NCI-H1105 treated with DMSO at 0.1 percent for 48 hours (cell line): ENCODE measurements at places on chromosomes 1 and 21.
A peak's percentile ranks its signal among the peaks of the same experiment; 100 is the strongest.

GRCh38 chr21:26394341-26394740 is 178.7 kb downstream of the CYYR1 start:
- no peak for DNase-seq

DNA sequence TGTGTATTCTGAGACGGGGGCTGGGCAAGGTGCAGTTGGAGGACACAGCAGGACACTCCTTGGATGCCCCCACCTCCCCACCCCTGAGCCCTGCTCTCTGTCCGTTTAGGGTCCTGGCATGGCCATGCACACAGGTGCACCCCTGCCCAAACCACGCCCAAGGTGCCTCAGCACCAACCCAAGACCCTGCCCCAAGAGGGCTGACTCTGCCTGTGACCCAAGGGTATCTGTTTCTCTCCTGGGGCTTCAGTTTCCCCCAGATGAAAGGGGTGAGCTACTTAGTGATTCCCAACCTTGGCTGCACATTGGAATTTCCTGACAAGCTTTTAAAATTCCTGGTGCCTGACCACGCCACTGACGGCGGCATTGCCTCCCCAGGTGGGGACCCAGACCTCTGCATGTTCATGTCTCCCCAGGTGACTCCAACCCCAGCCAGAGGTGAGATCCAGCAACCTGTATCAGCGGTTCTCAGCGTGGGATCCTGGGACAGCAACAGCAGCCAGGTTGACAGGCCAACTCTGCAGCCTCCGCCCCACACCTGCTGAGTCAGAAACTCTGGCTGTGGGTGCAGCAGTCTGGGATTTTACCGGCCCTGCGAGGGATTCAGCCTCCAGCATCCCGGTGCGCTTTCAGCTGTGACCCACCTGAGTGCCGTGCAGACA is 483.4 kb downstream of the NPHP4 start:
- DNase-seq = no peak

DNA sequence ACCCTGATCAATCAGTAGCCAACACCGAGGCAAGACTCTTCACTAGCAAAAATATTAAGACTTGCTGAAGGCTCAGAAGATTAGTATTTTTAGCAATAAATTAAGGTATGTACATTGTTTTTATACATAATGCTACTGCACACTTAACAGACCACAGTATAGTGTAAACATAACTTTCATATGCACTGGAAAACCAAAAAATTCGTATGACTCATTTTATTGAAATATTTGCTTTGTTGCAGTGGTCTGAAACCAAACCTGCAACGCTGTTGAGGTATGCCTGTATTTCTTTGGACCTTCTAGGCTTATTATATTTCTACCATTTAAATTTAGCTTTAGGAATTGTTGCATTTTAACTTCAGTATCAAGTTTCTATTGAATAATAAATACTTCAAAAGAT is 65.8 kb upstream of the BCL9 start:
- no peak for DNase-seq

- no peak for DNase-seq
Observed at GRCh38 chr1:66752000-66752592, at the start of gene DYNLT5. Gene DYNLT5 (plus strand): TSS chr1:66752459. CDS start chr1:66754659, 2,200 bp downstream.

DNA sequence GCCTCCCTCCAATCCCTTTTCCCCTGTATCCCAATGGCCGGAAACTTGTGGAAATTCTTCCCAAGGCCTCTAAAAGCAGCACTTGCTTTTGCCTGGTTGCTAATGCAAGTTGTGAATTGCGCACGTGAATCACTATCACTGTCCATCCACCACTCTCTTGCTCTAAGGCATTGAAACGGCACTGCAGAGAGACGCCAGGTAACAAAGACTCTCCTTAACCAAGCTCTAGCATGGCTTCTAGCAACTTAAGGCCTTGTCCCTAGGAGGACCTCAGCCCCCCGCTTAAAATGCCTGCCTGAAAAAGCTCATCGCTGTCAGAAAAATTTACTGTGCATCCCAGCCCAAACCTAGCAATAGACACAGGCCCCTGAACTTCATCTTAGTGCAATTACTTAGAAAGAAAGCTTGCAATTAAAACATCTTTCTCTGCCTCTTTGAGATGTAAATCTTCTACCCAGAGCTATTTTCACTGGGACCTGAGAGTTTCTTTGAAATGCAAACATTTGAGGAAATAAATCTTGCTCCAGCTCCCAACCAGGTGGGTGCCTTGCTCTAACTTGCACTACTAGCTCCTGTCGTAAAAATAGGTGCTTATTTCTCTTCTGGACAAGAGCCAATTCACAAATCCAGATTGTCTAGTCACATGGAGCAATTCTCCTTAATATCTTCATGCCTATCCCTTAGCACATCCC is 32.9 kb upstream of the ITLN2 start:
- no peak for DNase-seq

- no peak for DNase-seq
Observed at GRCh38 chr1:97778718-97779117, 142.1 kb downstream of the DPYD start.

DNA sequence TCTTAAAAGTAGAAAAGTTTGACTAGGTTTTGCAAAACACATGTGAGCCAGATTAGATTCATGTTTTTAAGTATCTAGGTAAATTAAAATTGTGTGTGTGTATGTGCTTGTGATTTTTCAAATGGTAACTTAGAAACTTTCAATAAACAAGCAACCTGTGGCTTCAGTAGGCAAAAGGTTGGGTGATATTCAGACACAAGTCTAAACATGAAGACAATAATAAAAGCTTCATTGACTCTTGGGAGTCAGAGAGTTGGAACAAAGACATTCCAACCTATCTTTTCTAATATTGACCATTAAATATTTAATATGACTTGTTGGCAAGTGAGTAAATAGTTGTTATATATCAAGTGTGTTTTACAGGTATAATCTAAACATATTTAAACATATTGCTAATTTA is 1049.6 kb upstream of the ADGRL4 start:
- DNase-seq = peak; percentile 7

DNA sequence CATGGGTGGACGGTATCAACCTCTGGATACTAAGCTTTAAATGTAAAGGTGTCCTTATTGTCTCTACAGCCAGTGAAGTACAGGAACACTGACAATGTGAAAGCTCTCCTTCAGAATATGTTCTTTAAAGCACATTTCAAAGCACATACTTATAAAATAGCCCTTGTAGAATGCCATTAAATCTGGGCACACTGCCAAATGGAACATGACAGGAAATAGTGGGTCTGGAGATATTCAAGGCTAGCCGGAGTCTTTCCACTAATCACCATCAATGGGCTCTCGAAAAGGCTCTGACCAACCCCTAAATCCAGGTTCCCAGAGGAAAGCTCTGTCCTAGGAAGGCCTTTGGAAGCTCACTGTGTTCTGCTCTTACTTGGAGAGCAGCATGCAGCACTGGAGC is 46.6 kb downstream of the PLD5 start:
- peak; percentile 65 for DNase-seq

- DNase-seq = no peak
Observed at GRCh38 chr1:236989290-236990051, 14.8 kb downstream of the MT1HL1 start.

GRCh38 chr1:158071138-158071537 is 77.7 kb downstream of the KIRREL1 start:
- DNase-seq = no peak

GRCh38 chr1:179818260-179818659 is 59.3 kb downstream of the TOR1AIP2 start:
- no peak for DNase-seq
